H7 (cell line): ENCODE measurements at places on chromosomes 16 and 17.

DNA sequence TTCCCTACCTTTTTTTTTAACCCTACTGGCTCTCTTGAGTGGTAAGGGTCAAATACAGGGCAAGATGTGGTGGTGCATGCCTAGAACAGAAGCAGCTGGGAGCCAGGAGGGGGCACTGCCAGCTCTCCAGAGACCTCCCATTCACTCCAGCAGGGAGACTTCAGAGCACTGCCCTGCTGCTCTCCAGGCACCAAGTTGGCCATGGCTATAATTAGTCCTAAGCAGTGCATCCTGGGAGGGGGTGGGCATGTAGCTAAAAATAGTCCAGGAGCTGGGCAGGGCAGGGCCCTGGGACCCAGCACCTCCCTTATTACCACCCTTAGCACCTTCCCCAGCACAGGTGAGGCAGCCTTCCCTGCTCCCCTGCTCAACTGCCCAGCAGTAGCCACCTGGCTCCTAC, 3.5 kb downstream of the CORO6 start:
- peak; percentile 70 for DNase-seq

DNA sequence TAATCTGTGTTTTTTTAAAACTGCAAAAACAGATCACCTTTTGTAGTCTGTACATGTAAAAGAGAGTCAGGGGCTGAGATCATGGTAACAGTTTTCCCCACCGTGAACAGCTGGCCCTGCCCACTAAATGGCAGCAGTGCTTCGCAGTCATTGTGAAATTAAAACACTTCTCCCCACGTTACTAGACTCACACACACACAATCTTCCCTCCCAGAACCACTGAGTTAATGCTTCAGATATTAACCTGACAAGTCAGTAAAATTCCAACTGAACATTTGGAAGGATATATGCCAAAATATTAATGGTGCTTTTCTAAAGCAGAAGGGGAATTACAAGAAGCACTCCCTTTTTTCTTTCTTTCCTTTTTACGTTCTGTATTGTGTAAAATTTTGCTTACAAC, 1.2 kb upstream of the CD300LG start:
- no peak for DNase-seq

DNA sequence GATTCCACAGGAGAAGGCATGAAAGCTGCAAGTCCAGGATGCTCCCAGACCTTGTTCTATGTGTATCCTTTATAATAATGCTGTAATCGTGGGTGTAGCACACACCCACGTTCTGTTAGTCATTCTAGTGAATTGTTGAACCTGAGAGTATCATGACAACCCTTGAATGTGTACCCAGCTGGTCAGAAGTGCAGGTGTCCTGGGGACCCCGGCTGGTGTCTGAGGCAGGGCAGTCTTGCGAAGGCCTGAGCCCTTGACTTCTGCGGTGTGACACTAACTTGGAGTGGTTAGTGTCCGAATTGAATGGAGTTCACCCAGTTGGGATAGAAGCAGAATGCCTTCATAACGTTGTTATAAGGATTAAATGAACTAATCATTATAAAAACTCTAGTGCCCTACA, 218.0 kb upstream of the TNRC6C start:
- no peak for DNase-seq

GRCh38 chr16:51151435-51151960, 428 bp upstream of the SALL1 start:
- peak; percentile 95 for DNase-seq

DNA sequence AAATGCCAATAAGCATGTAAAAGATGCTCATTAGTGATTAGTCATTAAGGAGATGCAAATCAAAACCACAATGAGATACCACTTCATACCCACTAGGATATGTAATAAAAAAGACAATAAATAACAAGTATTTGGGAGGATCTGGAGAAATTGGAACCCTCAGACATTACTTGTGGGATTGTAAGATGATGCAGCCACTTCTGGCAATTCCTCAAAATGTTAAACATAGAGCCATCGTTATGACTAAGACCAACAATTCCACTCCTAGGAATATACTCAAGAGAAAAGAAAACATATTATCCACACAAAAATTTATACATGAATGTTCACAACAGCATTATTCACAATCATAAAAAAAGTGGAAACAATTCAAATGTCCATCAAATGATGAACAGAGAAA, 336.2 kb upstream of the PMFBP1 start:
- DNase-seq = no peak

DNA sequence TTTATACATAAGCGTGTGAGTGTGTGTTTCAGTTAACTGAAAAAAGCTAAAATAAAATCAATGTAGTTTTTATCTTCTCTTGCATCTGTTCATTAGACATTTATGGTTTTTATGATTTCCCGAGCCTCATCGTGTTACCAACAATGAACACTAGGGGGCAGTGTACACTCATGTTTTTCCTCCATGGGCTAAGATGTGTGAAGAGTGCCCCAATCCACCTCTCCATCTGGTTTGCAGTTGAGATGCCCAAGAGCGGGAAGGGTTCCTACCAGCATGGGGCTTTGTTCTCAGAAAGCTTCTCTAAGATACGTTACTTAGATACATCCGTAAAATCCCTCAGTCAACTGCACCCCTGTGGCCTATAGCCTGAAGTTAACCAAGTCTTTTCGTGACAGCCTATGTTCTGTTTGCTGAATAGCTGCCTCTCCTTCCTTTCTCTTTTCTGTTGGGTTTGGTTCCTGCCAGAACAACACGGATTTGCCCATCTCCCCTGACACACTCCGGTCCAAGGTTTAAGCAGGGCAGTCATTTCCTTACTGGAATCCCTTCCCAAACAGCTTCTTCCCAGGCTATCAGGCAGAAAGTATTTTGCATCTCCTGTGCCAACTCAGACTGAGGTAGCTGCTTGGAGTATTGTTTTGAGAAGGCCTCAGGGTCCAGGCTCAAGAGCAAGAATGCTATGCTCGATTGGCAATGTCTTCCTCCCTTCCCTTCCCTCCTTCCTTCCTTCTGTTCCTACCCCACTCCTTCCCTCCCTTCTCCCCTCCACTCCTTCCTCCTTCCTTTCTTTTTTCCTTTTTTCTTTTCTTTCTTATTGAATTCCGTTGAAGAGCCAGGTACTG, 12.9 kb upstream of the ELAC2 start:
- peak; percentile 58 for DNase-seq

- no peak for DNase-seq
These were observed 4.6 kb downstream of the CFAP20 start for GRCh38 chr16:58124601-58124915.

DNA sequence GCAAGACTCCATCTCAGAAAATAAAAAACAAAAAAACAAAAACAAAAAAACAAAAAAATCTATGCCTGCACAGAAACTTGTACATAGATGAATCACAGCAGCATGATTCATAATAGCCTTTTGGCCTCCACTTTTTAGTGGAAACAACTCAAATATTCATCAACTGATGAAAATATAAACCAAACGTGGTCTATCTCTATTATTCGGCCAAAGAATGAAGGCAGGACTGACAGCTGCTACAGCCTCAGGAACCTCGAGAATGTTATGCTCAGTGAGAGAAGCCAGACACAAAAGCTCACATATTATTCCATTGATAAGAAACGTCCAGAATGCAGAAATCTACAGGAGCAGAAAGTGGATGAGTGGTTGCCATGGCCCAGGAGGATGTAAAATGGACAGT, 19.8 kb downstream of the PPL start:
- no peak for DNase-seq

DNA sequence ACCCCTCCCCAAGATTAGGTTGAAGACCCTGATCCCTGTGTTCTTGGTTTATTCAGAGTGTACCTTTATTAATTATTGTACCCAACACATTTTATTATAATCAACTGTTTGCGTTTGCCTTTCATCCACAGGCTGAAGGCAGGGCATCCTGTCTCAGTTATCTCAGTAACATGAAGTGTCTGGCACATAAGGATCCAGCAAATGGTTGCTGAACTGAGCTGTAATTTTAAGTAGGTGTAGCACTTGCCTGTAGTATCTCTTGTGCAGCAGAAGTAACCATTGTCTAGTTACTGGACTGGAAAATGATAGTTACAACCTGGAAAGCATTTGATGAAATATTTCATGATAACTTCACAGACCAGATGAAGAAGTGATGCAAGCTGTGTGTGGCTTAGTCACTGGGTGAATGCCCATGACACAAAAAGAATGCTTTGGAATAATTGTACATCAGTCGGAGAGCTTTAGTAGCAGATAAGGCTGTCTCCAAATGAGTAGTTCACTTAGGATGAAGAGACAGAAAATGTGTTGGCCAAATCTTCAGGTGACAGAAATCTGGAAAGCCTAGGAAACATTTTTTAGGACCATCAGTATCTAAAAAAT, 56.6 kb downstream of the ESRP2 start:
- no peak for DNase-seq

DNA sequence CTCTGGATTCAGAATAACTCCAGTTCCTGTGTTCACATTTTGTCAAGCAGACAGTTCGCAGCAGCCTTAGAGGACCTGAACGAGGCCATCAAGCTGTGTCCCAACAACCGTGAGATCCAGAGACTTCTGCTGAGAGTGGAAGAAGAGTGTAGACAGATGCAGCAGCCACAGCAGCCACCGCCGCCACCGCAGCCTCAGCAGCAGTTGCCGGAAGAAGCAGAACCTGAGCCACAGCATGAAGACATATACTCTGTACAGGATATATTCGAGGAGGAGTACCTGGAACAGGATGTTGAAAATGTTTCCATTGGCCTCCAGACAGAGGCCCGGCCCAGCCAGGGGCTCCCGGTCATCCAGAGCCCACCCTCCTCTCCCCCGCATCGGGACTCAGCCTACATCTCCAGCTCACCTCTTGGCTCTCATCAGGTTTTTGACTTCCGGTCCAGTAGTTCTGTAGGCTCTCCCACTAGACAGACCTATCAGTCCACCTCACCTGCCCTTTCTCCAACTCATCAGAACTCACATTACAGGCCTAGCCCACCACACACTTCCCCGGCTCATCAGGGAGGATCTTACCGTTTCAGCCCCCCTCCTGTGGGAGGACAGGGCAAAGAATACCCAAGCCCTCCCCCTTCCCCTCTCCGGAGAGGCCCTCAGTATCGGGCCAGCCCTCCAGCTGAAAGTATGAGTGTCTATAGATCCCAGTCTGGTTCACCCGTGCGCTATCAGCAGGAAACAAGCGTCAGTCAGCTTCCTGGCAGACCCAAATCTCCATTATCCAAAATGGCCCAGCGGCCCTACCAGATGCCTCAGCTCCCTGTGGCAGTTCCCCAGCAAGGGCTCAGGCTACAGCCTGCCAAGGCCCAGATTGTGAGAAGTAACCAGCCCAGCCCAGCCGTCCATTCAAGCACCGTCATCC, 25.9 kb downstream of the CYB561 start:
- DNase-seq = no peak

DNA sequence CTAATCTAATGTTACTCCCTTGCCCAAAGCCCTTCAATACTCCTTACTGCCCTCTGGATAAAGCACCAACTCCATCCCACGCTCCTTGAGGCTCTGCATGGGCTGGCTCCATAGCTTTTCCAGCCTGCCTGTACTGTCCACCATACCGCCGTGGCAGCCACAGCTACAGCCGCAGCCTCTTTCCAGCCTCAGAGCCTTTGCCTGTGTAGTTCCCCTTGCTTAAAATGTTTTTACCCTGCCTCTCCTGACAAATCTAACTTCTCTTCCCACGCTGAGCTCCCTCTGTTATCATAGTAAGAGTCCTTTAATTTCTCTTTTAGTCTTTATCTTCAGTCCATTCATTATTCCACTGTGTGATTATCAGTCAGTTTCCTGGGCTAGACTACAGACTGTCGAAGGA, 22.0 kb downstream of the TEX14 start:
- DNase-seq = no peak

GRCh38 chr16:84810518-84811273, 9.1 kb upstream of the CRISPLD2 start:
- no peak for DNase-seq

DNA sequence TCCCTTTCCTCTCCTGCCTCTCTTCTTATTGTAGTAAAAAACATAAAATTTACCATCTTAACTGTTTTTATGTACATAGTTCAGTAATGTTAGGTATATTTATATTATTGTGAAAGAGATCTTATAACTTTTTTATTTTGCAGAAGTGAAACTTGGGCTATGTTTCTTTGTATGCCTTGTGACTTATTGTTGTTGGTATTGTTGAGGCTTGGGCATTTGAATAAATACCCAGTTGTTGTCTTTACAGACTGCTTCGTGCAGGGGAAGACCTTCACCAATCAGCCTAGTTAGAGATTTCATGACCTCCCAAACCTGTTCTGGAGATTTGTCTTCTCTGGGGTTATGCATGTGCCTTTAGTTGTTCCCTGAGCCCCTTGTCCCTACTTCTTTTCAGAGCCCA, 31.9 kb downstream of the REXO5 start:
- no peak for DNase-seq

DNA sequence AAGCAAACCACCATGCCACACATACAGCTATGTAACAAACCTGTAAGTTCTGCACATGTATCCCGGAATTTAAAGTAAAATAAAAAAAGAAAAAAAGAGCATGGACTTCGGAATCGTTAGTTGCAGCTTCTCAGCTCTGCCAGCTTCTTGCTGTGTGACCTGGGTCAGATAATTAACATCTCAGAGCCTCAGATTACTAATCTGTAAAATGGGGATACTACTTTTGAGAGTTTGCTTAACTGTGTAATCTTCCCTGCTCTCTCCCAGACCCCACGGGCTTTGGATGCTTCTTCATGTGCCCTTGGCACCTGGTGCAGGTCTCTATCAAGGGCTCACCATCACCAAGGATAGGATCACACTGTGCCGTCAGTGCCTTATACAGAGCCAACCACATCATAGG, 16.6 kb downstream of the HSD17B2 start:
- no peak for DNase-seq

GRCh38 chr17:30947796-30948195, 23.0 kb upstream of the RNF135 start:
- DNase-seq = peak; percentile 28

GRCh38 chr17:80222376-80223141, 2.3 kb downstream of the SLC26A11 start:
- no peak for DNase-seq

- no peak for DNase-seq
These were observed 205.7 kb downstream of the SNX29 start for GRCh38 chr16:12182212-12182611.

- no peak for DNase-seq
These were observed 95.1 kb downstream of the PRKCA start for GRCh38 chr17:66397486-66397885.

DNA sequence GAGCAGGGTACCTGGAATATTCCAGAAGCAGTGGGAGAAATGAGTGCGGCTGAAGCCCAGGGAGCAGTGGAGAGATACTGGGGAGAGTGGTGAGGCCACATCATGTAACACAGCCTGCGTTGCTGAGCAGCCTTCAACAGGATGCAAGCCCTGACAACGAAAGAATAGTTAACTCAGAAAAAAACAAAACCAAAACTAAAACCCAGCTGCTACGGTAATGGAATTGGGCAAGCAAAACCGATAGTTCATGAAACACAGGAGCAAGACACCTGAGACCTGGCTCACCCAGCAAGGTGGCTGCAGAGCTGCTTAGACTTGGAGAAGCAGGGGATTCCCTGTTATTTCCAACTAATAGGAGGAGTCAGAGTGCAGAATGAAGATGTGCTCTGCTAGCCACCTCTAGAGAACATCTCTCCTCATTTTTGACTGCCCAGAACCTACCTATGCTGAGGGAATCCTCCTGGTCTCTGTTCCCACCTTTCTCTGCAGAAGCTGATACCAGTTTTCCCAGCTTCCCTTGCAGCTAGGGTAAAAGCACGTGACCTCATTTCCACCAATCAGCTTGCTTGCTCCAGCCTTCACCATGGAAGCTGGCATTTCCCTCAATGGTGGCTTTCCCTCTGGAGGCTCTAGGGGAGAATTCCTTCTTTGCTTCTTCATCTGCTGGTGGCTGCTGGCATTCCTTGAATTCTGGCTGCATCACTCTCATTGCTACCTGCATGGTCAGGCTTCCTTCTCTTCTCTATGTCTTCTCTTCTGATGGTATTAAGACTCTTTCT, 59.4 kb upstream of the XYLT1 start:
- DNase-seq = no peak

- DNase-seq = peak; percentile 88
These were observed 224.0 kb upstream of the TNRC6C start for GRCh38 chr17:77734371-77735080.
